RKO (cell line): ENCODE measurements at places on chromosomes 13 and 19.

DNA sequence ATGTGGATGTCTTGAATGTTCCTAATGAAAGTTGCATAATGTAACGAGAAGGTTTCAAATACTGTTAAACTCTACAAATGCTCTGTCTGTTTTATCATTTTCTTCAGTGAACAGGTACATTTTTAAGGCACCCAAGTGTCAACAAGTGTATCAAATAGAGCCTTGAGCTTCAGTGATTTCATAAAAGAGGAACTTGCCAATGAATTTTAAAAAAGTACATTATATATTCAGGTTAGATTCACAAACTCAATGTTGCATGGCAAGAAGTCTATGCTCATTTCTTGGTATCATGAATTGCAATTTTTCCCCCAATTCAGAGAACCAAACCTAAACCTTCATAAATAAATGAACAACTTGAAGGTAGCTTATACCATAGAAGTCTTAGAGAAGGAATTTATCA lies 838.8 kb downstream of the PCDH9 start:
- DNase-seq = no peak

DNA sequence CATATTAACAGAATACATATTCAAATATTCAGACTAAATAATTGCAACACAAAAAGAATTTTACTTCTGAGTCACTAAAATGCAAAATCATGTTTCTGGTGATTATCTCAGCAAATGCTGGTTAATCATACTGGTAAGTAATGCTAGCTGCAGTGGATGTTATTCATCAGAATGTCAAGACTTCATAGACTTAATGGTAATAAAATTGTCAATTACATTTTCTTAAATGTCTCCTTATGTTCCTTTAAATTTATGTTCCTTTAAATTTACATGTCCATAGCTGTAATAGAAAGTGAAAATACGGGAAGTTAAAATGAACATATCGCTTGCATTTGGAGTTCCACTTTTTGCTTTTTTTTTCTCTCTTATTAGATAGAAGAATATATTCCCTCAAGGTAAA lies 853.0 kb downstream of the SLITRK6 start:
- DNase-seq = peak; percentile 19

DNA sequence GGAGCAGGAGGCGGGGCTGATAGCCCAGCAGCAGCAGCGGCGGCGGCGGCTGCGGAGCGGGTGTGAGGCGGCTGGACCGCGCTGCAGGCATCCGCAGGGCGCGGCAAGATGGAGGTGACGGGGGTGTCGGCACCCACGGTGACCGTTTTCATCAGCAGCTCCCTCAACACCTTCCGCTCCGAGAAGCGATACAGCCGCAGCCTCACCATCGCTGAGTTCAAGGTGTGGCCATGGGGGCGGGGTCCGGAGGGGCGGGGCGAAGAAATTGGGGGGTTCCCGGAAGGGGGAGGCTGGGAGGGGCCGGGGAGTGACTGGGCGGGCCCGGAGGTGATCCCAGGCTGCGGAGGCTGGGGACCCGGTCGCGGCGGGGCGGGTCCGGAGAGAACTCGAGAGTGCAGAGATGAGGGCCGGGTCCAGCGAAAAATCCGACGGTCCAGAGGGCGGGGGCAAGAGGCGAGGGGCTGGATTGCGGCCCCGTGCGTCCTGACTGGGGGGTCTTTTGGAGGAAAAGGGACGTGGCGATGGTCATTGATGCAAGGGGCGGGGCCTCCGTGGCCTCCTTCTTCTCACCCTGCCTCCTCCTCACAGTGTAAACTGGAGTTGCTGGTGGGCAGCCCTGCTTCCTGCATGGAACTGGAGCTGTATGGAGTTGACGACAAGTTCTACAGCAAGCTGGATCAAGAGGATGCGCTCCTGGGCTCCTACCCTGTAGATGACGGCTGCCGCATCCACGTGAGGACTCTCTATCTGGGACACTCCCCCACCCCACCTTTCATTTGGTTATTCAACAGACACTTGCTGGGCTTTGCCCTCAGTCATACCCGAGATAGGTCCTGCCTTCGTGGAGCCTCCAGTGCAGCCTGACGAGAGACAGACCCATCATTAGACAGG lies at the start of gene TBCB:
TBCB (plus strand) TSS at position 16 of the 891 bp plus-strand sequence; CDS start at position 109, 93 bp downstream.
- peak; percentile 43 for DNase-seq

- DNase-seq = peak; percentile 89
Measured at GRCh38 chr13:97142452-97142851, 79.7 kb upstream of the MBNL2 start.

GRCh38 chr13:112574834-112575613 lies 12.9 kb downstream of the TUBGCP3 start:
- DNase-seq = no peak

DNA sequence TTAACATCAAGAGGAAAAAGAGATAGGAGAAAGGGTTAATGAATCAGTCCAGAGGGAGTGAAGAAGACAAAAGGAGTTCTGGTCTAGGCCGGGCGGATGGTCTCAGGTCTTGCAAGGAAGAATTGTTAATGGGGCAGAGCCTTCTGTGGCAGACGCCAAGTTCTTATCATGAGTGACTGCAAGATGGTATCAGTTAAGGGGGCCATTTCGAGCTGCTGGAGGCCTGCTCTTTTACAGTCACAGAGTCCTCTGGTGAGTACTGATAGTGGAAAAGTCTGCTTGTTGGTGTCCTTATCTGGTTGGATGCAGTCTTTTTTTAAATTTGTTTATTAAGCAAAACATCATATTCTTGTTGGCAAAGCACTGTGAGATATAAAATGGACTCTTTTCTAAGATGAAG lies 590.9 kb upstream of the SGCG start:
- DNase-seq = no peak

DNA sequence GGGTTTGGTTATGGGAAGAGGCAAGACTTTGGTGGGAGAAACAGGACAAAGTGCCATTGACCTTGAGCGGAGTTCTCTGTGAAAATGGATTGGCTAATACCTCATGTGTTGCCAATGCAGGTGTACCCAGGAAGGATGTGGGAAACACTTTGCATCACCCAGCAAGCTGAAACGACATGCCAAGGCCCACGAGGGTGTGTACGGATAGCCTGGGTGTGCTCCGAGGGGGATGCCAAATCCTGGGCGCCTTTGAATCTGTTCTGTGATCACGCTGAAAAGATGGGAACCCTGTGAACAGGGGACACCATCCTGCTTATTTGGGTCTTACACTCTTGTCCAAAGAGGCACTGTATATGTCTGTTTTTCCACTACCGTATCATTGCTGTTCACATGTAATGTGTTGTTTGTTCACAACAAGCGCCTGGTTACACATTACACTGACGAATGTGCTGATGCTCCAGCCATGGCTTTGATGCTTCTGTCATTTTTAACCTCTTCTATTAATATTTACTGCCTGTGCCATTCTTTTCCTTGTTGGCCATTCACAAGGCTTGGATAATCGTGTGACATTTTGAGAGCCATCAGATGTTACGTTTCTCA lies 8.3 kb downstream of the GTF3A start:
- DNase-seq = no peak

DNA sequence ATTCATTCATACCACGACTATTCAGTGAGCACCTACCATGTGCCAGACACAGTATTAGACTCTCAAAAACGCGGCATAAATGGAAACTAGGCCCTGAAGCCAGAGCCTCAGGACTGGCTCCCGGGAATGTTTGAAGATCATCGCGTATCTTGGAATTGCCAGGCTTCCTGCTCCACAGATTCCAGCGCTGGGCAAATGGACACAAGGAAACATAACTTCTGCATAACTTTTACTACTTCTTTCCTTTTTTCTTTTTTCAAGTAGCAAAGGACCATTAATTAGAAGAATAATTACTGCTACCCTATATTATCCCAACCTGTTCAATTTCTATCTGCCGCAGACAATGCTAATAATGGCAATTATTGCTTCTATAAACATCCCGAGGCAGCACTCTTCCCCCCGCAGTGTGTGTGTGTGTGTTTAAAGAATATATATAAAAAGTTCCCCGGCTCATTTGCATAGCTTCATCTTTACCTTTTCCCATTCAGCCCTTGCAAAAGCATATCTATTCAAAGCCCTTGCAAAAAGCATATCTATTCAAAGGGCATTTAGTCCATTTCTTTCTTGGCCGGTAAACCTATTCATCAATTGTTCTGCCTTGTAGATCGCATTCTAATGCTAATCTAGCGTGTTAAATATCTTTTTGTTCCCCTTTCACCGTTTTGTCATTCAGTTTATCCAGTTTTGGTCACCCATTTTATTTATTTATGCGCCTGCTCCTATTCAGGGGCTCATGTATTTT lies 6.1 kb downstream of the SOX21 start:
- no peak for DNase-seq

DNA sequence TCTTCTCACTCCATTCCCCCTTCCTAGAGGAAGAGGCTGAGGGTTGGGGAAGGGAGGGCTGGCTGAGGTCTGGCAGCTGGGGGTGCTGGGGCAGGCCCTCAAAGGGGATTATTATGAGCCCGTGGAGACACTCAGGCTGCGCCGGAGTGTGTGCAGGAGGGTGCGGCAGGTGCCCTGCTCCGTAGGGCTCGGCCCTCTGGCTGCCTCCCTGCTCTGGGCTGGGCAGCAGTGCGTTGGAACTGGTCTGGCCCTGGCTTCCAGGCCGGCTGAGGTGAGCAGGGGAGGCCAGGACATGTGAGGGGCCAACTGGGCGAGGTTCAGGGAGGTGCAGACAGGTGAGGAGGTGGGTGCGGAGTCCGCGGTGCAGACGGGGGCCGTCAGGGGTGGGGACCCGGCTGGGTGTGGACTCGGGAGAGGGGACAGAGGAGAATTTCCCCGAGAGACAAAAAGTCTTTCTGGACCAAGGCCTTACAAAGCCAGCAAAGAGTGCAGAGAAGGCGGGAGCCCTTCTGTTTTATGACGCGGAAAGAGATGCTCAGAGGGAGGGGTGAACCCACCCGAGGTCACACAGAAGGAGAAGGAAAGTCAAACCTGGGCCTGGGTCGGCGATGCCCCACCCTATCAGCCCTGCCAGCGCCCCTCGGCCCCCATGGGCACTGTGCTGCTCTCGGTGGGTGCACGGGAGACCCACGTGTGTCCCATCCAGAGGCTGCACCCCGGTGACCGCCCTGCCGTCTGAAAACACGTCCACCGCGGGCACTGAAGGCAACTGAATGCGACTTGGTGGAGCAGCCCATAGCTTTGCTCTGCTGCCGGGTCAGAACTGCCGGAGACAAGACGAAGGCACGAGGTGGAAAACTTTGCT lies 31.0 kb downstream of the PIP5K1C start:
- DNase-seq = no peak

DNA sequence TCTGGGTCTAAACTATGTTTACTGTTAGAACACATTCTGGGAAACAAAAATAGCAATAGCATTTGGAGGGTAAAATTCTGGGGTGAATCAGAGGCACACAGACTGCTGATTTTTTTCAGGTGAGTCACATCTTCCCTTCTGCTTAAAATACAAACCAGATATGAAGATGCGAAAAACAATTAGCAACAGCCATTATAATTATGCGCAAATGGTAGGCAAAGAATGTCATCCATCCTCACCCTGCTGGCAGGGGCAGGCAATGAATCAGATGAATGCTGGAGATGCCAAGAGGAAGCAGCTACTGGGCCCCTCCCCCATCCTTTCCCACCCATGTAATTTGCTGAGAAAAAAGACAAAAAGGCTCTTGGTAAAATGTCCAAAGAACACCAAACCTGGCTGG lies 282.9 kb downstream of the KLF5 start:
- DNase-seq = peak; percentile 50

- DNase-seq = peak; percentile 17
Measured at GRCh38 chr13:67650471-67650870, 420.3 kb upstream of the PCDH9 start.

DNA sequence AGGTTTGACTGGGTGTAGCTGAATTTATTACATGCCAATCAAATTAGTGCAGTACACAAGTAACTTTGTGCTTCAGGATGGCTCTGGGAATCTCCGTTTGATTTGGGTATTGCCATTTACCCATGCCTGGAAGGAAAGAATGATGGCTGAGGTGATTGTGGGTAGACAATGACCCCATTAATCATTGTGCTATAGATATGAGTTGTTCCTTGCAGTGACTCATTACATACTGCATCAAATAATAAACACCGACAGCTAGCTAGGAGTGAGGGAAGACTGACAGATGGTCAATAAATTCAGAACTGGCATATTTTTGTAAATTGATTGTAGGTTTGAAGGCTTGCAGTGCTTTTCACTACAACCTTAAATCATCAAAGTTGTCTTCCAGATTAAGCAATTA lies 1069.5 kb downstream of the DIAPH3 start:
- peak; percentile 44 for DNase-seq

DNA sequence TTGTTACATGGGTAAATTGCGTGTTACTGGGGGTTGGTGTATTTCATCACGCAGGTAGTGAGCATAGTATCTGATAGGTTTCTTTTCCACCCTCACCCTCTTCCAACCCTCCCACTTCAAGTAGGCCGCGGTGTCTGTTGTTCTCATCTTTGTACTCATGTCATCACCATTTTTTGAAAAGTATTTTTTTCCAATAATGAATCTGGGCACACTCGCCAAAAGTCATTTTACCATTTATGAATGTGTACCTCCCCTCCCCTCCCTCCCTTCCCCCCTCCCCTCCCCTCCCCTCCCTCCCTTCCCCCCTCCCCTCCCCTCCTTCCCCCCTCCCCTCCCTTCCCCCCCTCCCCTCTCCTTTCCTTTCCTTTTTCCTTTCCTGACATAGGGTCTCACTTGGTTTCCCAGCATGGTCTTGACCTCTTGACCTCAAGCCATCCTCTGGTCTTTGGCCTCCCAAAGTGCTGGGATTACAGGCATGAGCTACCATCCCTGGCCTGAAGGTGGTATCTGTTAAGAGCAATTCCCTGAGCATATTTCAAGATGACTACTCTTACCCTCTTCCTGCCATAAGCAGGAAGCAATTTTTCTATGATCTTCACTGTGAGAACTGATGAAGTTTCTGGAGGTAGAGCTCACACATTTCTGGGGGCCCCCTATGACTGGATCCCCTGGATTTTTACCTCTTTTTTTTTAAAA lies 15.7 kb downstream of the ZNF627 start:
- peak; percentile 63 for DNase-seq

DNA sequence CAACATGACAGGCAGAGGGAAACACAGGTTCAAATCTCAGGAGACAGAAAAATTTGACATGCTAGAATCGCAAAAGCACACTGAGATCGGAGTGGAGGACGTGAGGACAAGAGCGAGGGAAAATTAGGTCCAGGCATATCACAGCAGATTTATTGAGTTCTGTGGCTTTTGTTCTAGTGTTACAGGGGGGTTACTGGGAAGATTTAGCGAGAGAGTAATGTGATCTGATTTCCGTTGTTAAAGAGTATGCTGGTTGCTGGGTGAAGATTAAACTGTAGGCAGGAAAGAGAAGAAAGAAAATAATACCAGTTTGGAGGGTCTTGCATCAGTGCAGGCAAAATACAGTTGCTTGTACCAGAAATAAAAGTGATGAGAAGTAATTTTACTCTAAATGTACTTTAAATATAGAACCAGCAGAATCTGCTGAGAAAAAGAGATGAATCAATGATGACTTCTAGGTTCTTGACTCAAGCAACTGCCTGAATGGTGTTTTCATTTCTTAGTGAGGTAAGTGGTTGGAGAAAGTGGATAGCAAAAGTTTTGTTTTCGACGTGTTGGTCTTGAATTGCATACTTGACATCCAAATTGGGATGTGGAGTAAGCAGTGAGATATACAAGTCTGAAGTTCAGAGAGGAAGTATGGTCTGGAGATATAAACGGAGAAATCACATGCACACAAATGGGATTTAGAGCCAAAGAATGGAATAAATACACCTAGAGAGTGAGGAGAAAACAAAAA lies 35.7 kb downstream of the UFM1 start:
- DNase-seq = no peak
